ENCODE measurements at places on chromosomes 1 and 21. TPM values are rescaled to one million over a fixed set of nuclear protein-coding genes. Genes with fewer than 3 reads are reported as not detected.
A peak's percentile ranks its signal among the peaks of the same experiment; 100 is the strongest.

DNA sequence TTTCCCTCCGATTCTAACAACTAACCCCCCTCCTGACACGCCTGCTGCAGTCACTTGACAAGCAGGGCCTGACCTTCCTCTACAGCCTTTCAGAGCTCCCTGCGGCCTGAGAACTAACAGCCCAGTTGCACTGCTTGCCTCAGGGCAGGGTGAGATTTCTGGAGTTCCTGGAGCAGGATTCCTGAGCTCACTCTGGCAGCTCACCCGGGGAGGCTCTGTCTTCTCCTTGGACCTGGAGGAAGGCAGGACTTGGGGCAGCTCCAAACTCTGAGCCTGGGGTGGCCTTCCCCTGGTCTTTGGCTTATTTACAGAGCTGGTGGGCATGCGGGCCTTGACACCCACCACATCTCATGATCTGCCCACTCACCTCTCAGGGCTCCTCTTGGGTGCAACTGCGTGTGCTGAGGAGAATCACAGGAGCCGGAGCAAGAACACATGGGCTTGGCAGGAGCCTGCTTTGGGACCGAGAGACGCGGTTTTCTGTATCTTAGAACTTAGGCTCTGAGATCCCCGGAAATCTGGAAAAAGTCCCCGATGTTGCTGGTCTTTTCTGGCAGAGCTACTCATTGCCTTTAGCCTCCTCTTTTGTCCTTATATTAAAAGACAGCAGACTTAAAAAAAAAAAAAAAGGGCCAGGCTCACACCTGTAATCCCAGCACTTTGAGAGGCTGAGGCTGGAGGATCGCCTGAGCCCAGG lies 13.1 kb upstream of the SLC25A34 start:
- peaks cover 2% of the 10 kb centered on the region for H3K36me3 ChIP-seq
- no peaks in the 10 kb centered on the region for H3K4me1 ChIP-seq
- H3K27ac ChIP-seq = no peak overlapping the region
- H3K27me3 ChIP-seq = no peaks in the 10 kb centered on the region
- no peak for DNase-seq

Gene UAP1
- 56.2 TPM for total RNA-seq

DNA sequence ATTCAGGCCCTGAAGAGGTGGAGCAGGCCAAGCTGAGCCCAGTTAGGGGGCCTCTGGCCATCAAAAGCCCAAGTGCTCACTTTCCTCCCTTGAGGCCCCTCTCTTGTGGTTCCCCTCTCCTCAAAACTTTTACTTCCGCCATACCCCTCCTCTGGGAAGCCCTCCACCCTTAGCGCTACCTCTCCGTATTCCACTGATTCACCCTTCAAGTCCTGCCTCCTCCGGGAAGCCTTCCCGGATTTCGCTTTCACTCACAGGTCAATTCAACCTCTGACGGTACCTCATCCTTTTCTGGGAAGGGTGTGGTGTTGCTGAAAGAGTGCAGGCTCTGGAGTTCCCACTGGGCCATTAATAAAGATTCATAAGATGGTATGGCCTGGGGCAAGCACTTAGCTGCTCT lies 19.1 kb downstream of the SPOCD1 start:
- no peak overlapping the region for H3K27ac ChIP-seq
- no peak overlapping the region for H3K4me3 ChIP-seq
- DNase-seq = no peak
- no peaks in the 10 kb centered on the region for H3K27me3 ChIP-seq

DNA sequence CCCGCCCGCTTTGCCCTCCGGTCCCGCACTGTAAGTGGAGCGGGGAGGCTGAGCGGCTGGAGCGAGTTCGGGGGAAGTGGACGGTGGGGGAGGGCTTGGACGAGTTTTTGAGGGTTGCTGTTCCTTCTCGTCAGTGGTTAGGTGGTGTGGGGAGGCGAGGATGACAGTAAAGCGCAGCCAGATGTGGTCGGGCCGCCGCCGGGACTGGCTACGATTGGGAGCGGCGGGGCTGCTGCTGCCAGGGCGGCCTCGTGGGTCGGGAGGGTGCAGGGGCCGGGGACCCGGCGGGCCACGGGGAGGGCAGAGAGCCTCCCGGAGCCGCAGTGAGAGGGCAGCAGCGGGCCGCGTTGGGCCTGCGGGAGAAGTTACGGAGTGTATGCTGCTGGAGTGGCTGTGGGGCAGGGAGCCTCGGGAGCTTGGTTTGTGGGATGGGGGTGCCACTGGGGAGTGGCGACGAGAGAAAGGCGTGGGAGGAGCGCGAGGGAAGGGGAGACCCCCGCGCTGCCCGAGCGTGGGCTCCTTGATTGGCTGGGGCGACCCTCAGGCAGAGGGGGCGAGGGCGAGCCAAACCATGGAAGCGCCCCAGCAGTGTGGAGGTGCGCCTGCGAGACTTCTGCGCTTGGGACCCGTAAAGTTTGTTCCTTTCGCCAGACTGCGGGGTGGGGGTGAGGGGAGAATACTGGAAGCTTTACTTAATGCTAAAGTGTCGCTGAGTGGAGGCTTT lies 2.1 kb downstream of the ADGRL2 start:
- H3K27ac ChIP-seq = peak overlapping the region; percentile 96
- DNase-seq = peak; percentile 79
- H3K4me3 ChIP-seq = peak overlapping the region; percentile 49
- H3K4me1 ChIP-seq = no peaks in the 10 kb centered on the region
- no peaks in the 10 kb centered on the region for H3K36me3 ChIP-seq

DNA sequence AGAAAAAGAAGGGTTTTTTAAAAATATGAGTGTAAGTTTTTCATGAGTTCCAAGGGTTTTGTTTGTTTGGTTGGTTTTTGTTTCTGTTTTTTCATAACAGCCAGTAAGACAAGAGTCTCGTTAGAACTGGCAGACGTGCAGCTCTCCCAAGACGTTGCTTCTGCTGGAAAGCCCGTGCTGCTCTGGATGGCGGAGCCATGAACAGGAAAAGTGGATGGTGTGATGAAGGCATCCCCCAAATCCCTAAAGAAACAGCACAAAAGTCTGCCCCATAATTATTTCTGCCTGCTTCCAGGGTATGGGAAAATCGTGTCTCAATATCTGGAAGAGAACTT lies 157.9 kb upstream of the BACE2 start:
- H3K27ac ChIP-seq = no peak overlapping the region
- no peaks in the 10 kb centered on the region for H3K36me3 ChIP-seq
- DNase-seq = no peak

DNA sequence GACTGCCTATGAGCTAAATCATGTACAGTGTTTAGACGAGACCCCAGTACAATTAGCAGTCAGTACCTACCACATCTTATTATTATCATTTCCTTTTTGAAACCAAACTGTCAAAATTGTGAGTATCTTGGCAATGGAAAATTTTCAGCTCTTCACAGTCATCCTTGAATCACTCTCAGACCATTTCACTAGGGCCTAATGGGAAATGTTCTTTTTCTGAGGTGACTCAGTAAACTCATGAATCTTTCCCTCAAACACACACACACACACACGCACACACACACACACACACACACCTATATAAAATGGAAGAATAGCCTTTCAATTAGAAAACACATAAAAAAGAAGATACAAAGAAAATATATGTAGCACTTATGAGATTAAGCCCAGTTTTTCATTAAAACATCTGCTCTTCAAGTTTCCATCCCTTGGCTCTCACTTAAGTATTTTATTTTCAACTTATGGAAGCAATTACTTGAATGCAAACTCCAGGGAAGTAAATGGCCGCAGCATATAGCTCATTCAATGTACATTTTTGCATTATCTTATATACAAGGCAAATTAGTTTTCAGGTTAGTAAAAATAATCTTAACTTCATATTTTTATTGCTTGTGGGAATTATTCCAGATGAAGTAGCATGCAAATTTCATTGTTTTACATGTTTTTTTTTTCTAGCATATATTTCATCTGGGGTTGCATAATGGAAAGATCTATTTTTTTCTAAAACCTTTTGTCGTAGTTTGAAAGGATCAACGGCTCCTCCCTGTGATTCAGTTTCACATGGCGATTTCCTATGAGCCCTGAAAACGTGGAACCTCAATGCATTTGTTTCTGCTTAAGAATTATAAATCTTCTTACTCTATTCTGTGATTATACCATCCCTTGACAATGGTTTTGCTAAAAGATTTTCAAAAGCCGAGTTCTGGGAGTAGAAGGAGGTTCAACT lies 46.3 kb upstream of the TMPRSS15 start:
- no peak overlapping the region for H3K27ac ChIP-seq
- no peaks in the 10 kb centered on the region for H3K27me3 ChIP-seq
- H3K4me3 ChIP-seq = no peak overlapping the region
- no peaks in the 10 kb centered on the region for H3K36me3 ChIP-seq

Gene DNM3
- 5.4 TPM for total RNA-seq

Gene HSD3B2
- total RNA-seq = 35.0 TPM

Gene PLK3
- 12.3 TPM for total RNA-seq

Gene TCEANC2
- 4.4 TPM for total RNA-seq

DNA sequence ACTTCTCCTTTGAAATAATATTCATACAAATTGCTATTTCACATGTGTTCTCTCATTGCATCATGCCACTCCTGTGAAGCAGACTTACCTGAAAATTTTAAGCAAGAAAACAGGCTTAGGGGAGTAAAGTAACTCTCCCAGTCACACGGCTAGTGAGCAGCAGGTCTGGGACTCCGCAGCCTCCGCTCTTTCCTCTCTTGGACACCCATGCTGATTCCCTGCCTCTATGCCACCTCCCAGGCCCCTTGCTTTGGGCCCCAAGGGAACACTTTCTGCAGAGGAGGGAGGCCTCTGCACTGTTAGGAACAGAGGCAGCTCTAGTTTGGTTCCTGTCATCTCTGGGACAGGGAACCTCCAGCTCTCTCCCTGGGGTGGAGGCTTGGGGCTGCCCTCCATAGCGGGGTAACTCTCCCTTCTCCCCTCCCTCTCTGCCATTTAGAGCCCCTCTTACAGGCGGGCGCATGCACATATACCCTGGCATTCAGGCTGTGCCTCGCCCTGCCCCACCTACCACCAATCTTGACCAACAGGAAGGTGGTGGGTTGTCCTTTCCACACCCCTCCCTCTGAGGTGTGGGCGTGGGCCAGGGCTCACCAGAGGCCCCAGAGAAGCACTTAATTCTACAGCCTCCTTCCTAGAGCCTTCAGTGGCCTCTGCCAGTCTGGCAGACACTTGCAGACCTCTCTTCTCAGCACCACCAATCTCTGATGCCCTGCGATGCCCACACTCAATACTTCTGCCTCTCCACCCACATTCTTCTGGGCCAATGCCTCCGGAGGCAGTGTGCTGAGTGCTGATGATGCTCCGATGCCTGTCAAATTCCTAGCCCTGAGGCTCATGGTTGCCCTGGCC lies at the start of gene RXFP4:
RXFP4 (plus strand) TSS at position 646 of the 852 bp plus-strand sequence; CDS start at position 718, 72 bp downstream.
- no peaks in the 10 kb centered on the region for H3K36me3 ChIP-seq
- peaks cover 6% of the 10 kb centered on the region for H3K4me1 ChIP-seq
- no peak within 1 kb of the TSS for H3K4me3 ChIP-seq
- no peak for DNase-seq

DNA sequence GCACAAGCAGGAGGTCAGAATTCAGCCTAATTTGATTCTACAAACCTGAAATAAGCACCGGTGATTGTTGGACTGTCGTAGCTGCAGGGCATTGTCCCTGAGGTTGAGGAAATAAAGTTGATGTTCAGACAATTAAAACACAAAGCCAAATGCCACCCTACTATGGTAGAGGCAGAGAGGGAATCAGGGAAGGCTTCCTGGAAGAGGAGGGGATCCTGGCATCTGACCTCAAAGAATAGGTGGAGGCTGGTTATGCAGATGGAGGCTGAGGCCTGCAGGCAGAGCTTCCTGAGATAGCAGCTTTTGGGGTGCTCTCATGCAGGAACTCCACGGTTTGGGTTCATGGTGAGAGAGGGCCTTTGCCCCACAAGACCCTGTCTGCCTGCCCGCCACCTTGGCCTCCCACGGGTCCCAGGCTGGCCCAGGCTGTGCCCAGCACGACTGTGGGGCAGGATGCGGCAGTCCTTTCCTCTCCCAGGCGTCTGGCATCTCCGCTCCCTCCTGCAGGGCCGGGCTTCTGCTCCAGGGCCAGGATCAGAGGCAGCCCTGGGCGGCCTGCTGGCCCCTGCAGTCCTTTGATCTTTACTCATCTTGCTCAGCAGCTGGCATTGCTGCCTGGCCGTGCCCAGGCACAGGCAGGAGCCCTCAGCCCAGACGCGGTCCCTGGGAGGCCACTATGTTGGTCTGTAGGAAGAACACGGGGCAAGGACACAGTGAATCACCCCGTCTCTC lies 134.1 kb upstream of the VAMP3 start:
- no peak overlapping the region for H3K4me3 ChIP-seq
- H3K27ac ChIP-seq = no peak overlapping the region
- no peak for DNase-seq
- H3K4me1 ChIP-seq = no peaks in the 10 kb centered on the region
- no peaks in the 10 kb centered on the region for H3K36me3 ChIP-seq
- no peaks in the 10 kb centered on the region for H3K27me3 ChIP-seq

Gene IQGAP3
- 0.20 TPM for total RNA-seq

DNA sequence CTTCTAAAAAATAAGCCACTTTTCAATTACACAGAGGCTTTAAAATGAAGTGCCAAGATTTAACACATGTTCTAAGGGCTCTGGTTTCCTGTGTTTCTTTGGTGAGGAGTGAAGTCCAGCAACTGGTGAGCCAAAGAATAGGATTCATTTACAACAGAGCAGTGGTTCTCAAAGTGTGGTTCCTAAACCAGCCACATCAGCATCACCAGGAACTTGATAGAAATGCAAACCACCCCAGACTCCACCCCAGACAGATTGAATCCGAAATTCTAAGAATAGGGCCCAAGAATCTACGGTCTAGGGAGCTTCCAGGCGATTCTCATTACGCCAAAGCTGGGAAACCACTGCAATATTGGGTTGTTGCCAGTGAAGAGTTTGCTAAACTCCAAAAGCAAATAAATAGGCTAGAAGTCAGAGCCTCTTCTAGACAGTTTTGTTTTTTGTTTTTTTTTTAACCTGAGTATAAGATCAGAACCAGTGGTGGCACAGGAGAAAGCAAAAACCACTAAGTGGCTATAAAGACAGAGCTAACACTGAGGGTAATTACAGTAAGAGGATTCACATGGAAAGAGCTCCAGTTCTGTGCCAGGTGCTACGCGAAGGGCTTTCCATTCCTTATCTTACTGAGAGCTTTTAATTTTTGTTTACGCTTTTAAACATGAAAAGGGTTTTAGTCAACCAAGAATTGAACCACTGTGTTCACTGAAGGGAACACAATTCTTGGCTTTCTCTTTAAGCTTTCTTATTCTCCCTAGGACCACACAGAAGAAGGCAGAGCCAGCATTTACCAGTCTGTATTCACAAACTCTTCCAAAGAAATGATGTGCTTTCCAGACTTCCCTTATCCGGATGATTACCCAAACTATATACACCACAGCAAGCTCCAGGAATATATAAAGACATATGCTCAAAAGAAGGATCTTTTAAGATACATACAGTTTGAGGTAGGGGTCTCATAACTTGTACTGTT lies 42.4 kb upstream of the FMO2 start:
- no peaks in the 10 kb centered on the region for H3K36me3 ChIP-seq
- no peaks in the 10 kb centered on the region for H3K27me3 ChIP-seq
- peak overlapping the region; percentile 51 for H3K27ac ChIP-seq
- H3K4me3 ChIP-seq = no peak overlapping the region
- DNase-seq = peak; percentile 43
- H3K4me1 ChIP-seq = peaks cover 7% of the 10 kb centered on the region

- H3K27ac ChIP-seq = no peak overlapping the region
- H3K4me1 ChIP-seq = no peaks in the 10 kb centered on the region
- H3K27me3 ChIP-seq = no peaks in the 10 kb centered on the region
- no peaks in the 10 kb centered on the region for H3K36me3 ChIP-seq
- no peak for DNase-seq
These were observed 43.6 kb upstream of the RCOR3 start for GRCh38 chr1:211215577-211215976.

GRCh38 chr1:49527606-49528305 lies 496.0 kb downstream of the AGBL4 start:
- no peaks in the 10 kb centered on the region for H3K27me3 ChIP-seq
- no peak overlapping the region for H3K27ac ChIP-seq
- DNase-seq = no peak
- H3K36me3 ChIP-seq = no peaks in the 10 kb centered on the region

Gene OR6K3
- not detected for total RNA-seq
